Hippocampal formation (tissue), 2 donors: ENCODE measurements at places on chromosomes 7 and 10.

DNA sequence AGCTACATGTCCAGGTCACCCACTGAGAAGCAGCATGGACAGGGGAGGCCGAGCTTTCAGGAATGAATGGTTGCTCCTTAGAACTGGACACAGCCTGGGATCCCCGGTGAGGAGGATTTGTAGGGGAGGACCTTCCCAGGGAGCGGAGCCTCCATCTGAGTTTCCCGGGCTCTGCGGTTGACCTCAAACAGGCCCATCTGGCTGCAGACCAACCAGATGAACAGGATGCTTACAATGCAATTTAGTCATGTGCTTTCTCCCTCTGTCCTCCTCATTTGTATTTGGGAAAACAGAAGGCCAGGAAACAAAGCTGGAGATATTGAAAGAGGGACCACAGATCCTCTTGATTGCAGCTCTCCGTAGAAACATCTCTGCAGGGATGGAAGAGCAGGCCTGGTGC lies 104.8 kb downstream of the EMX2 start:
- DNase-seq, result no peak

DNA sequence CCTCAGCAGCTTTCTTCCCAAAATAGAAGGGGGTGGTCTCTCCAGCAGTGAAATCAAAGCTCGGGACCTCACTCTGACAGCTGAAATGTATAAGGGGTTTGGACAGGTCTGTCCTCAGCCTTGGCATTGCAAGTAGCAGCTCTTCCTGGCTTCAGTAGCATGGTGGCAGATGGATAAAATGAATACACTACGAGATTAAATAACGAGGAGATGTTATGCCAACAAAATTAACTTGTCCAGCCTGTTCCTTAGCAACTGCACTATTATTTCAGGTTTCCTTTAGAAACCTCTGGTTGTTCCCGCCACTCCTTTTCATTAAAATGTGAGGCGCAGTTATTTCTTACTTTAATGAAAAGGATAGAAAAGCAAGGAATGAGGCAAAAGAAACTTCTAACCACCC lies 24.9 kb downstream of the PRLHR start:
- no peak for DNase-seq

DNA sequence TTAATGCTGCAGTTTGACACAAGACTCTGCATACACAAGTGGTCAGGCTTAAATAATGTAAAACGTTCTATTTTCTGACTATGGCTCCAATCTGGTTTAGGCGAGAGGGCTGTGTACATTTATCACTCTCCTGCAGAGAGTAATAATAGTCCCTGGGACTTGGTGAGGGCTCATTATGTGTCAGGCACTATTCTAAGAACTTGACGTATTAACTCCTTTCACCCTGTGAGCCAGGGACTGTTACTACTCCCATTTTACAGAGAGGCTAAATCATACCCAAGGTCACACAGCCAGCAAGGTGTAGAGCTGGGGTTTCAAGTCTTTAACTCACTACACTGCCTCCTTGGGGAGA lies 187.2 kb upstream of the LYZL2 start:
- no peak for DNase-seq

- no peak for DNase-seq
Measured at GRCh38 chr7:89072081-89072480, 276.5 kb upstream of the TEX47 start.

GRCh38 chr10:49488056-49488717 lies 50.7 kb downstream of the ERCC6 start:
- DNase-seq, result no peak

DNA sequence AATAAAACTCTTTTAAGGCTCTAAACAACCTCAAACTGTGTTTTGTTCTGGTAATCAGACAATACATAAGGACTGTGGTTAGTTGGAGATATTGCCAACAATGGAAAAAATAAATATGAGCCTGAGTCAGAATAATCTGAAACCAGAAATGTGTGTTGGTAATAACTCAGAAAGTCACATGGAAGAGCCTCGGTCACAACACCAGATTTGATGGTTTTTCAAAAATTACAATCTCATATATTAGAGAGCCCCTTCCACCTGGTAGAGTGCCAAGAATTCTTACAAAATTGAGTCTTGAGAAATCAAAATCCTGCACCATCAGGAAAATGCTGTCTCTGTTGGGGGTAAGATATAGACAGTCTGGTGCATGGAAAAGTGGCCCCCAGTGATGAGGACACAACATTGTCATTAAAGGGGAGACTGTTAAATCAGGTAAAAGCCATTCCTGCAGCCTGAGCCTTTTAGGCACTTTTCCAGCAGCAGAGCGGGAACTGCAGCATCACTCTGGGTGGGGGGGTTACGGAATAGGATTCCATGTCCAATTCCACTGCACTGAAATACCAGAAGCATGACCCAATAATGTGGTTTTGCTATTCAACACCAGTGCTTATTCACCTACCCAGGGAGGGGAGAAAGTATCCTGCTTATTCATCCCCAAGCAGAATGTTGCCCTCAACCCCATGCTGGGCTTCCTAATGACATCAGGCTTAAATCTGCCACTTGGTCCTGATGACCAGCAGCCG lies 9.5 kb upstream of the ADAM12 start:
- no peak for DNase-seq

DNA sequence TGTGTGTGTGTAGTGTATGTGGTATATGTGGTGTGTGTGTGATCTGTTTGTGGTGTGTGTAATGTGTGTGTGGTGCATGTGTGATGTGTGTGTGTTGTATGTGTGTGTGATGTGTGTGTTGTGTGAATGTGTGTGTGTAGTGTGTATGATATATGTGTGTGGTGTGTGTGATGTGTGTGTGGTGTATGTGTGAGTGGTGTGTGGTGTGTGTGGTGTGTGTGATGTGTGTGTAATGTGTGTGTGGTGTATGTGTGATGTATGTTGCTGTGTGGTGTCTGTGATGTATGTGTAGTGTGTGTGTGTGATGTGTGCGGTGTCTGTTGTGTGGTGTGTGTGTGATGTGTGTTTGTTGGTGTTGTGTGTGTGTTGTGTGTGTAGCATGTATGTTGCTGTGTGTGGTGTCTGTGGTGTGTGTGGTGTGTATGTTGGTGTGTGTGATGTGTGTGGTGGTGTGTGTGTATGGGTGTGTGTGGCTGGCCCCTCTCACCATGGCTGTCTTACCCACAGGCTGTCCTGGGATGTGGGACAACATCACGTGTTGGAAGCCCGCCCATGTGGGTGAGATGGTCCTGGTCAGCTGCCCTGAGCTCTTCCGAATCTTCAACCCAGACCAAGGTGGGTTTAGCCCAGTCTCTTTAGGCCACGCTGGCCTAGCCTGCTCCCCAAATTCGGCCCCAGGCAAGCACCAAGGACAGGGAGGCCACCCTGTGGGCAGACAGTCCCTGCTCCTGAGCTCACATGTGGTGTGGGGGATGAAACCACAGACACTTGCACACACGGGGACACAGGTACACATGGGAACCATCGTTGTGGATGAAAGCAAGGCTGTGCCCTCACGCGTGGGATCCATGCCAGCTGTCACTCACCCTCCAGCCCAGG lies 25.6 kb downstream of the ADCYAP1R1 start:
- no peak for DNase-seq

- DNase-seq, result no peak
Measured at GRCh38 chr7:108492742-108493141, 33.2 kb downstream of the PNPLA8 start.

DNA sequence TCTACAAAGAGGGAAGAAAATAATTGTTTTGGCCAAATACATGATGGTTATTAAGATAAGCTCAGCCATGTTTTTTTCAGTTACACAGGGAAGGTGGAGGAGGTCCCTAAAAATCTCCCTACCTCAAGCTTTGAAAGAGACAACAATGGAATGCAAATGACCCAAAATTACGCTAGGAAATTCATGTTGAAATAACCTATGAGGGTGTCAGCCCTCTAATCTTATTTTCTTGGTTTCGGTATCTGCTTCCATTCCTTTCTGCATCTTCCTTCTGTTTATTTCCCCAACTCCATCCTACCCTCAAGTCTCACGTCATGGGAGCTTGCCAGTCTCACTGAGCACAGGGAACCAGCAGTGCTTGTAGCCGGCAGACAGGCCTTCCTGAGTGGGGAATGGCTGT lies 40.6 kb upstream of the SMNDC1 start:
- no peak for DNase-seq
